ENCODE measurements at places on chromosomes 11 and 22.
A peak's percentile ranks its signal among the peaks of the same experiment; 100 is the strongest.

DNA sequence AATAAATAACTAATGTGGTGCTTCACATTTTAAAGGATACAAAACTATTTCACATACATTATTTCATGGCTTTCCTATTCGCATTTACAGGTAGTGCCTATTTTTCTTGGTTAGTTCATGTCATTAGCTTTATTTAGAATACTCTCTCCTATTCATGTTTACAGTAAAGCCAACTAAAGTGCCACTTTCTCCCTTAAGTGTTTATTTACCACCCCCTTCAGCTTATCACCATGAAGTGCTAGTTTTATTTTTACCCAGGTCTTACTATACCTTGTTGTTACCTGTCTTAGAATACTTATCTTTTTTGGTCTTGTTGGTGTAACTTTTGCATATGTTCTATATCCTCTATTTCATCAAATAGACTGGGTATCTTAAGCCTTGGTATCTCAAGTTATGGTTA, 715.2 kb upstream of the TENM4 start:
- DNase-seq = no peak

DNA sequence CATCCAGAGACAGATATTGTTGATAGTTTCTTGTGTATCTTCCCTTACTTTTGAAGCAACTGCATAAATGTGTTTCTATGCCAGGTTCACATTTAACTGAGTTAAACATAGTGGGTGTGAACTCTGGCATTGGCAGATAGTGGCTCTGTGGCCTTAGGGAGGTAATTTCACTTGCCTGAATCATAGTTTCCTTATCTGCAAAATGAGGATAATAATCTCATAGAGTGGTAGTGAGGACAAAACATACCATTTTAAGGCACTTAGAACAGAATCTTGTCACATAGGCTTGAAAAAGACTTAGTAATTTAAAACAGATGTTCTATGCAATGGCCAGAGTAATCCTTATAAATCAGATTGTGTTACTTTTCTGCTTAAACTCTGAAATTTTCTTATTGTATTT, 56.4 kb upstream of the SYN3 start:
- DNase-seq = no peak

- no peak for DNase-seq
Measured at GRCh38 chr11:8532475-8532874, 61.6 kb downstream of the STK33 start.

DNA sequence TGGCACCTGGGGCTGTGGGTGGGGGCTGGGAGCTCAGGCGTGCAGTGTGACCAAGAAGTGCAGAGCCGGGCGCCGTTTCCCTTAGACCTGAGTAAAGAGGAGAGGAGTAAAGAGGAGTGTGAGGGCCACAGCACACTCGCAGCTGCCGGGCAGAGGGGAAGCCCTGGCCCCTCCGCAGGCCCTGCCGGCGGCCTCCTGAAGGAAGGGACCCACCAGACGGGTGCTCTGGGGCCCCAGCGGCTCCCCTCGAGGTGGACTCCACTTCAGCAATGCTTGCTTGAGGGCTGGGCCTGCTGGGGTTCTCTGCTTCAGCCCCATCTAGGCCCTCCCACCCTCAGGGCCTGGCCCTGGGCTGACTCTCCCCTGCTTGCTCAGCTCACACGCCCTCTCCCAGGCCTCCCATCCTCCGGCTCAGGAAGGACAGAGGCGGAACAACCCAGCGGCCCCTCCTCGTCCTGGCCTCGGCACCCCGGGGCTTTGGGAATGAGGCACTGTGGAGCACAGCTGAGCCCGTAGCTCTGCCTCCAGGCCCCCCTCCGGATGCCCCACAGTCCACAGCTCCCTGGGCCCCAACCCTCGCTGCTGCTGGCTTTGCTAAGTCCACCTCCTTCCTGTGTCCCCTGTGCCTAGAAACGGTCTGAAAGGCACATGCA, 1198.7 kb downstream of the BRD1 start:
- no peak for DNase-seq

- no peak for DNase-seq
Measured at GRCh38 chr22:29788339-29789279, 21.4 kb downstream of the UQCR10 start.

DNA sequence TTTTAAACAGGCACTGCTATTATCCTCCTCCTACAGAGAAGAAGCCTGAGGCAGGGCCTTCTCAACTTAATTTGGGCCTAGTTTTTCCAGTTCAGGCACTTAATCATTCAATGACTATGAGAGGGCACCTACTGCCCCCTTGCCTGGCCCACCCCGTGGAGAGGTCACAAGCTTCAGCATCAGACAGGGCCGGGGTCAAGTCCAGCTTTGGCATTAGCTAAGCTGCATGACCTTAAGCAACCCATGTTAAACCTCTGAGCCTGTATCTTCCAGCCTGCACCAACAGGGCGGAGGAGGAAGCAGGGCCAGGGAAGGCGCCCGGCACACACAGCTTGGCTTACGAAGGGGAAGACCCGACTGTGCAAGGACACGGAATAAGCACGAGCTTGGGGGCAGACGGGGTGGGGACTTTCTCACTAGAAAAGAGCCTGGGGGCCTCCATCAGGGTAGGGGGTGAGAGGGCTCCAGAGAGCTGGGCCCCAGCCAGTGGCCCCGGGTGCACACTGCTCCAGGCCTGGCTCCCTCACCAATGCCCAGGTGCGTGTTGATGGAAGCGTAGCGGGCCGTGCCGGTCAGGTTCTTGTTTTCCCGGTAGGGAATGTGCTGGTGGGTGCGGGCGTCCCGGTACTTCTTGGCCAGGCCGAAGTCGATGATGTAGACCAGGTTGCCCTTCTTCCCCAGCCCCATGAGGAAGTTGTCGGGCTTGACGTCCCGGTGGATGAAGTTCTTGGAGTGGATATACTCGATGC, 16.9 kb downstream of the CSNK1E start:
- DNase-seq = no peak

DNA sequence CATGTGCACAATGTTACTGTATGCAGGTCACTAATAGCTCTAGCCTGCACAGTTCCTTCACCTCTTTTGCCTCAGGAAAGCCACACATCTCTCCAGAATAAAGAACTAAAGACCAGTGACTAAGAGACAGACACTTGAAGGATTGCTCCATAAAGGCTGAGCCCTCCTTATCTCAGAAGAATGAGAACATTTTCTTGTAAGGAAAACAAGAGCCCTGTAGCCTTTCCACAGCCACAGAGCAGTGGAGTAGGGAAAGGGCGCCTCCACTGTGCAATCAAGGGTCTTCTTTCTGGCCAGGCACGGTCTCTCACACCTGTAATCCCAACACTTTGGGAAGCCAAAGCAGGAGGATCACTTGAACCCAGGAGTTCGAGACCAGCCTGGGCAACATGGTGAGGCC, 202.6 kb upstream of the TMEM45B start:
- DNase-seq = no peak

DNA sequence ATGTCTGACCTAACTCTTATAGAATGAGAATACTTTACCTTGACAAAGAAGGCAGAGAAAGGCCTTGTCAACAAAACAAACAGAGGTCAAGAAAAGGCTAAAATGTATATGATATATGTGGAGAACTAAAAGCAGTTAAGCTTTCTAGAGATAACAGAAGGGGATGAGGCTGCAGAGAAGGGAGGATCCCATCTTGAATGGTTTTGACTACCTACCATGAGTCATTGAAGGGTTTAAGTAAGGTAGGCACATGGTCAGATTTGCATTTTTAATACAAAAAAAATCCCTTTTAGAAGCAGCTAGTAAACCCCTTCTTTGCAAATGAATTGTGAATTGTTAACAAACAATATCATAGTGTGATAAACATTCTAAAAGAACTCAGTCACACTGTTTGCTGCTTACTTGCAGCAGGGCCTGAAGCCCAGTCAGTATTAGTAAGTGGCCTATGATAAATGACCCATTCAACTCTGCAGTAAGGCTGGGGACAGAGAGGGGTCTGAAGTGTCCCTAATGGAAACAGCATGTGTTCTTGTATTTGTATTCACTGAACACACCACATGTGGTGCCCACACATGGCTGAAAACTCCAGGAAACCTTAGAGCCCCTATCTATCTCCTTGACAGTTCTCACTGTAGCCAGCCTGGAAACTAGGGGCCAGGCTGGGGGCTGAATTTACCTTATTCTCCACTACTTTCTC, 328.8 kb upstream of the PITPNB start:
- DNase-seq = no peak

DNA sequence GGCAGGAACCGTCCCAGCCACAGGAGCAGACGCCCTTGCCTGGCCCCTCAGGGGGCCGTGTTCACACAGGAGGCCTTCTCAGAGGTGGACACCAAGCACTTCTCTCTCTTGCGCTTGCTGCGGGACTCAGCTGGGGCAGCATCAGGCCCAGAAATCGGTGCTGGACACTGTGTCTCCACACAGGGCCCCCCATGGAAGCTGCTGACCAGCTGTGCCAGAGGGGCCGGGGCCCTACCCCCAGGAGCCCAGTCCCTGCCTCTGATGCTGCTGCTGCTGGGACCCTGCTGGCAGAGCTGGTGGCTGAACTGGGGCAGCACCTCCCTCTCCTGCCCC, 4.0 kb downstream of the PLXNB2 start:
- DNase-seq = no peak

- DNase-seq = no peak
Measured at GRCh38 chr11:64501500-64502427, 89.3 kb upstream of the SLC22A12 start.

DNA sequence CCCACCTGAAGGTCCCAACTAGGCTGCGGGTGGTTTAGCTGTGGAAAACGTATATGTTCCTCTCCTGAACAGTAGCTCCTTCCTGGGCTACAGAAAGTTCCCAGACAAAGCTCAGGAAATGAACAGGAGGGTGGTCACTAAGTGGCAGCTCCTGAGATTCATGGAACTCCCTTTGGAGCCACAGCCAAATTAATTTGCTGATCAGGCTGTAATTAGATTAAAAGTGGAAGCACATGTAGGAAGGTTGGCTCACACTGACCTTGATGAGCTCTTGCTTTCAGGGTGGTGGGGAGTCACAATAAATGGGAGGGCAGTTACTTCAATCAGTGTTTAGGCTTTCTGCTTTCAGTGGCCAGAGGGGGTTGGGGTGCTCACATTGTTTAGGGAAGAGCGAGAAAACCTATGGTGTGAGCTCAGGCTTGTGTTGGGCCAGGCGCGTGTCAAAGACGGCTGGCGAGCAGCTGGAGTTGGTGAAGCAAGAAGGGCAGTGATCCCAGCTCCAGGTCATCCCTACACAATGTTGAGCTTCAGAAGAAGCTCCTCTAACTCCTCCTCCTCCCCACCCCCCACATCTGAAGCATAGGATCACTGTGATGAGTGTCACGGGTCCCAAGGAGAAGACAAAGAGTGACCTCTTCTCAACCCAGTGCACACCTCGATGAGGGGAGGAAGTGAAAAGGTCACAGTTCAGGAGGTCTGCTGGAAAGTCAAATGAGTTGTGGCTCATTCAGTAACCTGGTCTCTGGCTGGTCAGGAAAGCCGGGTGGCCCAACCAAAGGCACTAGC, 42.5 kb downstream of the CLPB start:
- no peak for DNase-seq

DNA sequence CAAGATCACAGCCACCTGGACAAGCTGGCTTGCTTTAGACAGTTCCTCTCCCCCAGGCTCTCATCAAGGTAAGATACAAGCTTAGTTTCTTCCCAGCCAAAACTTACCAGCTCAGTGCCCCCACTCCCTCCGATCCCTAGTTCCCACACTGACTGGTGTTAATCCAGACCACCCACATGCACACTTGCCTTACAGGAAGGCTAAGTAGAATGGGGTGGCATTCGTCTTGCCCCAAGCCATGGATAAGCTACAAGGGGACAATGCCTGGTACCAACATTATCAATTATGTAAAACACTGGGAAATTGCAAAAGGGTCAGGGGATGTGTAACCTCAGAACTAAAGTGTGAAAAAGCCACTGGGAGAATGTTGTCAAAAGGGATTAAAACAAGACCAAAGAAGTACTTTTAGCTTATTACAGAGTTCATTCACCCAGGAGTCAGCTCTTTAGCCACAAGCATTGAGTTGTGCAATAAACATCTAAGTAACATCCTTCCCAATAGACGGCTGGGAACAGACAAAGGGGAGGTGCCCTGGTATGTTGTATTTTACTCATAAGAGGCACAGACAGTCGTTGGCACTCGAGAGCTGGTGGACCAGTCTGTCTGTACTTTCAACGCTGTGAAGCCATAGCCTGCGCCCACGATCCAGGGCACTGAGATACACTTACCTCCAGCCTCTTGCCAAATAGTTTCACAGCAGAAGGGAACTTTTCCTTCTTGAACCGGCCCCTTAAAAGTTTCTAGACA, 1.1 kb downstream of the DHCR7 start:
- no peak for DNase-seq

- no peak for DNase-seq
Measured at GRCh38 chr11:68342459-68343158, 30.2 kb downstream of the LRP5 start.

DNA sequence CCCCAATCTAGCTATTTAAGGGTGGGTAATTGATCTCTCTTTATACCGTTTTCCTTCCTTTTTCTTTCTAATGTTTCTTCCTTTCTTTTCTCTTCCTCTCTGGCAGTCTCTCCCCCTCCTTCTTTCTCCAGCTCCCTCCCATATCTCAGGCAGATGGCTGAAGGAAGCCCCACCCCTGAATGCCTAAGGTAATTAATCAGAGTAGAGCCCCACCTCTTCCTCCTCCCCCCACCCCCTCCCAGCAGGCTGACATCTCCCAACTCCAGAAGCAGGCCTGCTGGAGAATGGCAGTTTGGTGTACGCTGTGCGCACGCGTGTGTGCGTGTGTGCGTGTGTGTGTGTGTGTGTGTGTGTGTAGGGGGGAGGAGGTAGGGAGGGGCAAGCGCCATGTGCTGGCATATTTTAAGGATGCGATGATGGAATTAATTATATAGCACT, 122.6 kb downstream of the APOL5 start:
- DNase-seq = peak; percentile 68

DNA sequence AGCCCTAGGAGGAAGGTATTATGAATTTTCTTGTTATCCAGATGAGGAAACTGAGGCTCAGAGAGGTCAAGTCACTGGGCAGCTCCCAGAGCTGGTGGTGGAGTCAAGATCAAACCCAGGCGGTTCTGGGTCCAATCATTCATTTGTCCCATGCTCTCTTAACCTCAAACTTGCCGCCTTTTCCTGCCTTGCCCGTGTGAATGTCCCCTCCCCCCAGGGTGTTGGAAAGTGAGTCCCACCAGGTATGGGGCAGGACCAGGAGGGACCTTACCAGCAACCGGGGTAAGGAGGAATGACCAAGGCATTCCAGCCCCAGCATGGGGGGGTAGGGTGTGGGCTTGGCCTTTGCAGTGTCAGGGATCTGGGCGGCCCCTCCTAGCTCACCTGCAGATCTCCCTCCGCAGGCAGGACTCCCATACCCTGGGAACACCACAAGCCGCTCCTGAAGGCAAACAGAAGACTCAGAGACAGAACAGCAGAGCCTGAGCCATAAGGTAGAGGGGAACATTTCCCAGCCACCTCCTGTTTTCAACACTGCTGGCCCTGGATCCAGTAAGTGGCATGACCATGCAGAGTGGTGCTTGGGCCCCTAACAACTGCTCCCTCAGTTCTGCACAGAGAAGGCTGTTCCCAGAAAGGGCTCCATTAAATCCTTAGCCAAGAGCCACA, 41.2 kb upstream of the SYT7 start:
- DNase-seq = no peak

DNA sequence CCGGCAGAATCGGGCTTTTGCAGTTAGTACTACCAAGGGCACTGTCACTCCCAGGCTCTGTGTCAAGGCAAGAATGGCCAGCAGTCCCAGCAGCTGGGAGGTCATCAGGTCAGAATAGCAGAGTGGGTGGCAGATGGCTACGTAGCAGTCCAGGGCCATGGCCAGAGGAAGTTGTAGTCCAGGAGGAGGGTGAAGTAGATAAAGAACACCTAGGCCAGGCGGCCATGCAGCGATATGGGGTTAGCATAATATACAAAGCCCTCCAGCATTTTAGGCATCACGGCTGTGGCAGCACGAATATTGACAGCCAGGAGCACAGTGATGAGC, 52.1 kb downstream of the RRM1 start:
- no peak for DNase-seq

GRCh38 chr22:46792841-46793261, 30.4 kb downstream of the TBC1D22A start:
- DNase-seq = no peak

Data from occipital lobe (tissue), 3 donors.